ENCODE measurements at places on chromosomes 7 and 10. TPM values are rescaled to one million over a fixed set of nuclear protein-coding genes. Genes with fewer than 3 reads are reported as not detected.
A peak's percentile ranks its signal among the peaks of the same experiment; 100 is the strongest.

- no peak overlapping the region for H3K27ac ChIP-seq
- H3K4me3 ChIP-seq, result no peak overlapping the region
- H3K36me3 ChIP-seq, result no peaks in the 10 kb centered on the region
- no peaks in the 10 kb centered on the region for H3K4me1 ChIP-seq
- no peaks in the 10 kb centered on the region for H3K27me3 ChIP-seq
Measured at GRCh38 chr7:101722247-101722646, 93.2 kb upstream of the MYL10 start.

DNA sequence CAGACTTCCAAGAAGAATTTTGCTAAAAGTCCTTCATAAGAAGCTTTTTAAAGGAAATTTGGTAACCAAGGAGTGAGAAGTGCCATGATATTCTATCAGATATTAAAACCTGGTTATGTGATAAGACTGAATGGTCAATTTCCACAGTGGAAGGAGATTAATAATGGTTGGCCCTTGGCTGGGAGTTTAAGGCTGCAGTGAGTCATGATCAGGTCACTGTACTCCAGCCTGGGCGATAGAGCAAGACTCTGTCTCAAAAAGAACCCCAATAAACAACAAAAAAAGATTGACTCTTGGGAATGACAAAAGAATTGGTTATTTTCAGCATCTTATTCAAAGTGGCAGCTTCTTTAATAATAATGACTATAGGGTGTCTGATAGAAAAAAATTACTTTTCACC is 37.2 kb downstream of the EXOC4 start:
- peaks cover 25% of the 10 kb centered on the region for H3K36me3 ChIP-seq
- H3K27me3 ChIP-seq, result no peaks in the 10 kb centered on the region
- no peak for DNase-seq
- no peak overlapping the region for H3K27ac ChIP-seq
- H3K4me3 ChIP-seq, result no peak overlapping the region

DNA sequence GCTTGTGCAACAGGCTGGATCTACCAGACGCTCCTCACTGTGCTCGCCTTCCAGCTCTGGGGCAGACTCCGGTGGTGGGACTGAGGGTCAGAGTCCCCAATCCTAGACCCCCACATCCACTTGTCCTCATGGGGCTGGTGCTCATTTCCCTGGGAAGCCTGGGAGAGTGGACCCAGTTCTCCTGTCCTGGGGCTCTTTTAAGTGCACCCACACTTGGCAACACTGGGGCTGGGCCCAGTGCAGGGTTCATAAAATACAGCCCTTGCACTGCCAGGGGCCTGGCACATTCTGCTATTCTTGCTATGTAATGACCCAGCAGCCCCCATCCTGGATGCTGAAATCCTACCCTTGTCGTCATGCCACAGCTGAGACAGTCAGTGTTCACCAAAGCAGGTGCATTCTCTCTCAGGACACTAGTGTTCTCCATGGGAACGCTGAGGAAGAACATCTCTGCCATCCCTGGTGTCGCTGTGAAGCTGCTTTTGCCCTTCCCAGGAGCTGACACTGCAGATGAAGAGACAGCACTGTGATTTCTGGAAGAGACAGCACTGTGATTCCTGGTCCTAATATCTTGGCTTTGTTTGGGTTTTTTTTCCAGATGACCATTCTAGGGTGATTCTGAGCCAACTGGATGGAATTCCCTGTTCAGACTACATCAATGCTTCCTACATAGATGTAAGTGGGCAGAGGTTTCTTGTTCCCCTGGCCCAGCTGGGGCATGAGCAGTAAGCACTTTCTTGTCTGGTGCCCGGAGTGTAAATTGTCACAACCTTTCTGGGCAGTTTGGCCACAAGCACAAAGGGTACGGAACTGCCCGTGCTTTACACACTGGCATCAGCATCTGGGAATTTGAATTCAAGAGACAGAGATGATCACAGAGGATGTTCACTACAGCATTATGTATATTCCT is 65.6 kb downstream of the MKI67 start:
- peaks cover 50% of the 10 kb centered on the region for H3K4me1 ChIP-seq
- H3K27ac ChIP-seq, result no peak overlapping the region
- H3K4me3 ChIP-seq, result no peak overlapping the region
- DNase-seq, result no peak

GRCh38 chr10:95472304-95473088 is 88.7 kb downstream of the SORBS1 start:
- no peak overlapping the region for H3K4me3 ChIP-seq
- H3K27ac ChIP-seq, result no peak overlapping the region
- peaks cover 6% of the 10 kb centered on the region for H3K27me3 ChIP-seq

GRCh38 chr10:122505885-122506645 is 44.7 kb downstream of the HTRA1 start:
- no peak overlapping the region for H3K27ac ChIP-seq
- no peak overlapping the region for H3K4me3 ChIP-seq
- DNase-seq, result no peak
- no peaks in the 10 kb centered on the region for H3K36me3 ChIP-seq

- no peak for DNase-seq
- no peaks in the 10 kb centered on the region for H3K36me3 ChIP-seq
- H3K4me1 ChIP-seq, result no peaks in the 10 kb centered on the region
- H3K27ac ChIP-seq, result no peak overlapping the region
- H3K4me3 ChIP-seq, result no peak overlapping the region
Measured at GRCh38 chr7:18993933-18994668, 123.3 kb downstream of the TWIST1 start.

DNA sequence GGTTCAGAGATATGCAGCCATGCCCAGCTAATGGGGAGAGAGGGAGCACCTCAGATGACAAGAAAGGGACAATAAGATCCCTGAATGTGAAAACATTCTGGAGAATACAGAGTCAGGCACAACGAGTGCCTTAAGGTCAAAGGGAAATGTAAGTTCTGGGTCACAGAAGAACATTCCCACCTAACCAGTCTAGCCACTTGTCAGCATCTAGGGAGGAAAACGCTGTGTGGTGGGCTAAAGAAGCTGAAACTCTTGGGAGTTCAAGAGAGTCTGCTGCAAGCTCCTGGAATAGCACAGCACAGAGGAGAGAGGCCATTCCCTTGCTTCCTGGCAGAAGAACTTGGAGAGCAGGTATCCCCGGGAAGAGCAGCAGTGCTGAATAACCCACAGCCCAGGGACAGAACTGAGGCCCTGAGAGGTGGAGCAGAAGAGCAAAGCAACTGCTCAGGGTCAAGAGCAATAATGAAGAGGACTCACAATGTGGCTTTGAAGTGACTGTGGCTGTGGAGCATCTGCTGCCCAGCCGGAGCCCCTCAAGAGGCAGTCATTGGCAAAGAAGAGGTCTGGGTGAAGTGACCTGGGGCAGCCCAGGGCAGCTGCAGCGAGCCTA is 182.3 kb downstream of the NPSR1 start:
- H3K27ac ChIP-seq, result no peak overlapping the region
- no peak overlapping the region for H3K4me3 ChIP-seq
- H3K36me3 ChIP-seq, result no peaks in the 10 kb centered on the region
- no peak for DNase-seq
- H3K27me3 ChIP-seq, result peaks cover 32% of the 10 kb centered on the region

- no peak for DNase-seq
- no peak overlapping the region for H3K27ac ChIP-seq
- no peaks in the 10 kb centered on the region for H3K36me3 ChIP-seq
- H3K4me1 ChIP-seq, result peaks cover 41% of the 10 kb centered on the region
- H3K4me3 ChIP-seq, result no peak overlapping the region
Measured at GRCh38 chr7:55436457-55436856, 71.3 kb downstream of the LANCL2 start.

DNA sequence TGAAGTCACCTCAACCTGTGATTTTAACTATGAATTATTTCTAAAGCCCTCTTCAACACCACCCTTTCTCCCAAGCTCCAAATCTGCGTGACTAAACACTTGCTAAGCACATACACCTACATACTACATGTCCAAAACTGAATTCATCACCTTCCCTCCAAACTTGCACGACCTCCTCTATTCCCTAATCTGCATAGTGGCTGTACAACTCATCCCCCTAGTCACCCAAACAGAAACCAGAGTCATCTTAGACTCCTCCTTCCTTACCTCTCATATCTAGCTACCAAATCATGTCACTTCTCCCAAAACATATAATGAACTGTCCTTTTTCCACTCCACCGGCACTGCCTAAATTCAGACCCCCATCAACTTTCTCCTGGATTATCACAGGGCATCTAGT is 16.2 kb downstream of the ARHGAP21 start:
- H3K4me3 ChIP-seq, result no peak overlapping the region
- DNase-seq, result peak; percentile 28
- peaks cover 5% of the 10 kb centered on the region for H3K27me3 ChIP-seq
- peaks cover 8% of the 10 kb centered on the region for H3K4me1 ChIP-seq
- no peak overlapping the region for H3K27ac ChIP-seq

- peaks cover 45% of the 10 kb centered on the region for H3K4me1 ChIP-seq
- H3K36me3 ChIP-seq, result no peaks in the 10 kb centered on the region
- H3K4me3 ChIP-seq, result no peak overlapping the region
- no peak overlapping the region for H3K27ac ChIP-seq
- no peak for DNase-seq
- H3K27me3 ChIP-seq, result peaks cover 6% of the 10 kb centered on the region
Measured at GRCh38 chr7:135995748-135996147, 18.6 kb upstream of the MTPN start.

GRCh38 chr10:25017154-25017590 is 760 bp downstream of the THNSL1 start:
- peaks cover 9% of the 10 kb centered on the region for H3K36me3 ChIP-seq
- peak overlapping the region; percentile 82 for H3K4me3 ChIP-seq
- H3K27ac ChIP-seq, result peak overlapping the region; percentile 99
- H3K4me1 ChIP-seq, result peaks cover 24% of the 10 kb centered on the region
- H3K27me3 ChIP-seq, result no peaks in the 10 kb centered on the region

DNA sequence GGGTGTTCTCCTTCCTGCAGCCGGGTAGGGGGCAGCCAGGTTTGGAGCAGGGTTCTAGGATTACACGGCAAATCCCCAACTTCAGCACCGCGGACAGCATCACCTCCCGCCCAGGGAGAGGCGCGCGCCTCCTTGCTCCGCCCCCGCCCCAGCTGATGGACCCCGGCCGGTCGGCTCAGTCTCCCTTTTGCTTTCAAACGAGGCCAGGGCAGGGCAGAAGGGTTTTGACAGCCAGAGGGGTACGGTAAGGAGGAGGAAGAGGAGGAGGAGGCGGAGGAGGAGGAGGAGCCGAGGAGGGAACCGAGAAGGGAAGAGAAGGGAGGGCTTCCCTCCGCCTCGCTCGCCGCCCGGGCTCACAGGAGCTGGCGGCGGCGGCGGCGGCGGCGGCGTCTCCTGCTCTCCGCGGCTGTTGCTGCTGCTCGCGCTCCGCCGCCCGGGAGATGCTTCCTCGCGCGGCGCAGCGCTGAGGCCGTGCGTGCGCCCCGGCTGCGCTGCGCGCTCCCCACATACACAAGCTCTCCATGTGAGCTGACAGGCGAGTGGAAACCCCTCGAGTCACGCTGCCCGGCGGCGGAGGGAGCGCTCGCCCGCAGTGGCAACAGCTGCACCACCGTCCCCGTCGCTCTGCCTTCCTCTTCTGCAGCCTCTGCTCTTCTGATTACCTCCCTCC is 615 bp upstream of the CNTNAP2 start:
- no peak overlapping the region for H3K27ac ChIP-seq
- H3K4me1 ChIP-seq, result peaks cover 10% of the 10 kb centered on the region
- peaks cover 30% of the 10 kb centered on the region for H3K27me3 ChIP-seq
- peak; percentile 14 for DNase-seq
- peak overlapping the region; percentile 81 for H3K4me3 ChIP-seq
- no peaks in the 10 kb centered on the region for H3K36me3 ChIP-seq

GRCh38 chr10:96400465-96400864 is 41.7 kb upstream of the OPALIN start:
- no peaks in the 10 kb centered on the region for H3K36me3 ChIP-seq
- DNase-seq, result no peak
- no peaks in the 10 kb centered on the region for H3K4me1 ChIP-seq

GRCh38 chr7:47833211-47833610 is 115.1 kb downstream of the PKD1L1 start:
- no peaks in the 10 kb centered on the region for H3K36me3 ChIP-seq
- H3K4me1 ChIP-seq, result no peaks in the 10 kb centered on the region
- no peak for DNase-seq
- H3K27me3 ChIP-seq, result peaks cover 8% of the 10 kb centered on the region
- no peak overlapping the region for H3K27ac ChIP-seq

- no peaks in the 10 kb centered on the region for H3K27me3 ChIP-seq
- no peak overlapping the region for H3K4me3 ChIP-seq
- peaks cover 17% of the 10 kb centered on the region for H3K4me1 ChIP-seq
- H3K36me3 ChIP-seq, result no peaks in the 10 kb centered on the region
- DNase-seq, result no peak
- H3K27ac ChIP-seq, result no peak overlapping the region
Measured at GRCh38 chr10:71666639-71667386, 52.8 kb downstream of the C10orf105 start.

GRCh38 chr10:112607506-112607905 is 160.5 kb downstream of the VTI1A start:
- H3K4me1 ChIP-seq, result no peaks in the 10 kb centered on the region
- no peaks in the 10 kb centered on the region for H3K27me3 ChIP-seq
- peaks cover 2% of the 10 kb centered on the region for H3K36me3 ChIP-seq
- no peak overlapping the region for H3K27ac ChIP-seq
- H3K4me3 ChIP-seq, result no peak overlapping the region

GRCh38 chr7:74037609-74038008 is 9.6 kb downstream of the ELN start:
- no peaks in the 10 kb centered on the region for H3K36me3 ChIP-seq
- H3K4me1 ChIP-seq, result no peaks in the 10 kb centered on the region
- H3K27me3 ChIP-seq, result no peaks in the 10 kb centered on the region
- H3K4me3 ChIP-seq, result no peak overlapping the region
- no peak for DNase-seq
- H3K27ac ChIP-seq, result no peak overlapping the region

The ARMS2 gene
- not detected for total RNA-seq

The TRIL gene
- not detected for total RNA-seq

The MDH2 gene
- total RNA-seq, result 170 TPM

Measured in activated T-cell treated with anti-CD3 and anti-CD28 coated beads, Interleukin-2, amount 50 U/mL, for 72 hours (primary cell).